Spinal cord (tissue), 10 donors: ENCODE measurements at places on chromosomes 11 and 22. TPM values are rescaled to one million over a fixed set of nuclear protein-coding genes. Genes with fewer than 3 reads are reported as not detected.

CCDC90B gene
- total RNA-seq, result 88.3 TPM

NRXN2 gene
- 145 TPM for total RNA-seq

TTLL12 gene
- total RNA-seq, result 26.1 TPM

OR52H1 gene
- 0.40 TPM for total RNA-seq

PYGM gene
- total RNA-seq, result 13.6 TPM

BRSK2 gene
- 14.1 TPM for total RNA-seq

TMEM191B gene
- 3.8 TPM for total RNA-seq

OOSP1 gene
- not detected for total RNA-seq

KCNJ1 gene
- not detected for total RNA-seq

OR6T1 gene
- not detected for total RNA-seq

RBMXL2 gene
- total RNA-seq, result 1.4 TPM

DDI1 gene
- total RNA-seq, result not detected

GPR83 gene
- total RNA-seq, result 5.3 TPM

PGA5 gene
- total RNA-seq, result 0.33 TPM

SYTL2 gene
- total RNA-seq, result 28.3 TPM

LIF gene
- total RNA-seq, result 0.20 TPM

RAG2 gene
- total RNA-seq, result 0.10 TPM

TMEM86A gene
- 6.6 TPM for total RNA-seq

OR10A2 gene
- total RNA-seq, result not detected

ANKRD13D gene
- 44.9 TPM for total RNA-seq

OR5F1 gene
- total RNA-seq, result not detected

TECTA gene
- total RNA-seq, result 2.1 TPM

BAIAP2L2 gene
- 0.88 TPM for total RNA-seq

ZBTB16 gene
- total RNA-seq, result 17.9 TPM

RGL4 gene
- total RNA-seq, result 3.7 TPM

RNF169 gene
- total RNA-seq, result 25.1 TPM

OLFML1 gene
- 19.0 TPM for total RNA-seq

BTBD18 gene
- not detected for total RNA-seq

CFAP300 gene
- total RNA-seq, result 6.5 TPM

GAS2 gene
- 52.4 TPM for total RNA-seq

LDHAL6A gene
- total RNA-seq, result 0.20 TPM

SEPTIN3 gene
- total RNA-seq, result 86.9 TPM

MUC5B gene
- total RNA-seq, result not detected

FXYD2 gene
- total RNA-seq, result 1.4 TPM

OSBPL5 gene
- 20.9 TPM for total RNA-seq
